ENCODE measurements at places on chromosomes 3 and 15.

DNA sequence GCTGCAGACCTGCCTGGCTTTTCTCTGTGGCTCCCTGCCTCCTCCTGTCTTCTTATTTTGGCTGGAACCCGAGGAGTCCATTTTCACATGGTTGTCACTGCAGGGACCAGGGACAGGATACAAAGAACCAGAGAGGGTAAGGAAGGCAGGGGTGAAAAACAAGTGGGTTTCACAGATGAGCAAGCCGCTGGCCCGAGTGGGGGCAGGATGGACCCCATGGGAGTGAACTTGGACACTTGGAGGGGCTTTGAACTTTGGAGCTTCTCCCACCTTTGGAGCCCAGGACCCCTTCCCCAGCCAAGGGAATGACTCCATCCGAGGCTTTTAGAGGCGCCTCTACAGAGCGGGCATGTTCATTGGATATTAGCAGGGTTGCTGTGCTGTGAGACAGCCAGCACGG lies 26.9 kb upstream of the ADCY5 start:
- no peaks in the 10 kb centered on the region for H3K36me3 ChIP-seq
- no peak overlapping the region for H3K4me3 ChIP-seq
- H3K4me1 ChIP-seq: no peaks in the 10 kb centered on the region

DNA sequence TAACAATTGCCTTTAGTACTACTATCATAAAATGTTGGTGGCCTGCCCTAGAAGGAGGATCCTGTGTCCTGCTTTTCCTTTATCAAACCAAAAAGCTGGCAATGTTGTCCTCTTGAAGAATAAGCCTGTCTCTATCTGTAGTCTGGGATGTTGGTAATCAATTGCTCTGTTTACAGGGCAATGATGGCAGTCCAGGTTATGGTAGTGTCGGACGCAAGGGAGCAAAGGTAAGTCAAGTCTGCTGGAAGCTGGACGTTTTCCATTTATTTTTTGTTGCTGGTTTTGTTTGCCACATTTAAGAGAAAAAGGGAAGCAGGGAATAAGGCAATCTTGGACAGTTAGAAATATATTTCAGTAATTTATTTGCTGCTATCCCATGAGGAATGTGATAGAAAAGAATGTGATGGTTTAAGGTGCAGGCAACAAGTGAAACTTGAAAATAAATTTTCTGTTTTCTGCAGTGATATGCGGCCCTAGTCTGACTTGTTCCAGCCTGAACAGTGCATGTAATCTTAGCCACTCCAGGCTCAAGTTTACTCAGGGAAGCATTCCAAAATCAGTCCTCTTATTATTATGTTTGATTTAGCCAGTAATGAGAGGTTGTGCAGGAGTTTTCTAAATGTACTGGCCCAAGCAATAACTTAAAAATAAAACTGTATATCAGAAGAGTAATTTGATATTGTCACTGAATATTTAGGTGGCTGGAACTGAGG lies 110.3 kb downstream of the COL6A6 start:
- no peak overlapping the region for H3K27ac ChIP-seq
- no peak overlapping the region for H3K4me3 ChIP-seq
- no peaks in the 10 kb centered on the region for H3K27me3 ChIP-seq
- H3K36me3 ChIP-seq: no peaks in the 10 kb centered on the region
- no peaks in the 10 kb centered on the region for H3K4me1 ChIP-seq
- no peak for DNase-seq

DNA sequence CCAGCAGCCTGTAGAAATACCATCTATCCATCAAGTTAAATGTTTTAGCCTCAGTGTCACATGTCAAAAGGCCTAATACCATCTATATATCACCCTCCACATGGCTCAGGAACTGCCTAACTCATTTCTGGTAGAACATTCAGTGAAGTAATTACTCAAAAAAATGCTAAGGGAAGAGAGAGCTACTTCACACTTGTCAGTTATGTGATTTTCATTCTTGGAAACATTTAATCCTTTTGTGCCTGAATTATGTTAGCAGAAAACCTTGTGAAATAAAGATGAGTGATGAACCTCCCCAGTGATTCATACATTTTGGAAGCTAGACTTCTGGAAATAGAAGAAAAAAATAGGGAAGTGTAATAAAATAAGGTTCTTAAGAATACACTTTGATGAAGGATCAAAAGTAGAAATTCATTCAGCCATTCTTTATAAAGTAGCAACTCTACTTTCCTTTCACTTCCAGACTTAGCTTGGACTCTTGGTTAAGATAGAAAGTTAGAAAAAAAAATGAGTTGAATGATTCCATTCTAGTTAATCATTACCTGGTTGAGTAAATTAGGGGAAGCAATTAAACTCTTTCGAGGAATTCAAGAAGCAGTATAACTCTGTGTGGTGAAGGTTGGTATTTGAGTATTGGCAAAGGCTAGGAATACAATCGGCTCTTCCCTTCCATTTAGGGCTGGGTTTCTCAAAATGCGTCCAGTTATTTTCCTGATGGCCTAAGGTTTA lies 3.6 kb downstream of the OTOL1 start:
- H3K4me1 ChIP-seq: no peaks in the 10 kb centered on the region
- H3K27me3 ChIP-seq: no peaks in the 10 kb centered on the region
- no peak overlapping the region for H3K27ac ChIP-seq
- no peak overlapping the region for H3K4me3 ChIP-seq
- H3K36me3 ChIP-seq: no peaks in the 10 kb centered on the region
- no peak for DNase-seq

DNA sequence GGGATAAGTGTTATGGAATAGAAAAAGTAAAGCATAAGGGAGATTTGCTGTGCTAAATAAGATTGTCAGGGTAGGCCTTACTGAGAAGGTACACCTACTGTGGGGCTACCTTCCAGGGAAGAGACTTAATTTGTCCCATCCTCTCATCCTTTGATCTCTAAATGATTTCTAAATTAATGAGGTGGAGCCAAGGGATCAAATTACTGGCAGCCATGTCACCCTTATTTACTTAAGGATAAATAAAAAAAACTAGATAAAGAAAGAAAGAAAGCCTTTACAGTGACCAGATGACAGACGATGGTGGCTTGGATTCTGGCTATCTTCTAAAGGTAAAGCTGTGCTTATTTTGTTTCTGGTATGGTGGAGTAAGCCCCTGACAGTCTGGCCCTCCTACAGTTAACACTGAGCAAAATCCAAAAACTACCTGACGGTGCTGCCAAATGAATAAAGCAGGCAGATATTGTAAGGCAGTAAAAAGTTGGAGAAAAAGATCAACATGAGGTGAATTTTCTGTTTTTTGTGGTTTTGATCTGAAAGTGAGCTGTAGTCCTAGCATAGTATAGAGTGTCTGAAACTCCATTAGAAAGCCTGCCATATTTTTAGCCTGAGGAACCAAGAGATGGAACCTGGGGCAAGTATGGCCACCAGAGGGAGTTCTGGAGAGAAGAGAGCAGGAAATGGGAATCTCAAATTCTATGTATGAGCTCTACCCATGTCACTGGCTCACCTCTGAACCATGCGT lies 285.1 kb upstream of the MANF start:
- no peaks in the 10 kb centered on the region for H3K27me3 ChIP-seq
- H3K27ac ChIP-seq: no peak overlapping the region
- H3K4me3 ChIP-seq: no peak overlapping the region
- DNase-seq: peak; percentile 89

- H3K4me1 ChIP-seq: no peaks in the 10 kb centered on the region
- DNase-seq: no peak
- H3K36me3 ChIP-seq: no peaks in the 10 kb centered on the region
- no peaks in the 10 kb centered on the region for H3K27me3 ChIP-seq
Measured at GRCh38 chr3:161647936-161648470, 151.4 kb downstream of the OTOL1 start.

All from osteoblast (primary cell).